Right renal cortex interstitium (tissue), 3 donors: ENCODE measurements at places on chromosomes 7 and 10. TPM values are rescaled to one million over a fixed set of nuclear protein-coding genes. Genes with fewer than 3 reads are reported as not detected.

DNA sequence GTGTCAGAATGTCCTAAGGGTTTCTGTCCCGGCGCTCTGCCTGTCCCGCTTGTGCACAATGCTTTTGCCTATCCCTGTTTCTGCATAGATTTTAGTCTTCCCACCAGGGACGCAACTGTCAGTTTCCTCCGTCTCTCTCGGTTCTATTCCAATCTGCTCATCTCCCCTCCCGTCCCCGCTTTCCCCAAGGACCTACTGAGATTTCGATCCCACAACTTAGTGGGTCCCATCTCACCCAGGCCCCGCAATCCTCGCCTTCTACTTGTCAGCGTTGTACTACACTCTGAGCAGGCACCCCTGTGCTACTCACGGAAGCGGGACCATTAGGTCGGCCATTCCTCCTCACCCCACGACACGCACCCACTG lies 519 bp upstream of the ZNF655 start:
- DNase-seq: no peak

DNA sequence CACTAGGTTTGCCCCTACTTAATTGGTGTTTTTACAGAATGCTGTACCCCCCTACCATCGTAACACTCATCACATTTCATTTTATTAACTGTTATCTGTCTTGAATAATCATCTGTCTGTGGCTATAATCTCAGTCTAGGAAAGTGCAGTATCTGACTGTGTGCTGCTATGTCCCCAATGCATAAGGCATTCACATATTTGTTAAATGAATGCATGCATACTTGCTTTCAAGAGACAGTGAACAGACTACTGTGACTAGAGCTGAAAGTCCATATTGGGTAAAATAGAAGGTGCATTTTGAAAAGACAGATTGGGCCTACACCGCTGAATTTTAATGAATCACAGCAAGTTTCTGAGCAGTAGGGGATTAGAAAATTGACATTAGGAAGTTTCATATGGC lies 112.3 kb downstream of the ARHGAP12 start:
- DNase-seq: no peak

DNA sequence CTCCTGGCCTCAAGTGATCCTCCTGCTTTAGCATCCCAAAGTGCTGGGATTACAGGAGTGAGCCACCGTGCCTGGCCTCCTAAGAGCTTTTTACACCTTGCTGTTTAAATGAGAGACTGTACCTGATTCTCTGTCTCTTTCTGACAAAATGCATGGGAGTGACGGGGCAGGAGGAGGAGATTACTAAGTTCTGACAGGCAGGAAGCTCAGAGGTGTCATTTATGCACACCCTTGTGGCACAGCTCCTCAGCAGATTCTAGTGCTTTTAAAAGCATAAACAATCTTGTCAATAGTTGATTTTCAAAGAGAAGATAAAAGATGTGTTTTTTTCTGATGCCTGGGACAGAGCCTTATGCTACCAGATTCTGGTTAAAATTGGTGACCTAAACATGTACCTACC lies 39.7 kb upstream of the STEAP4 start:
- DNase-seq: no peak

Gene ADAM8
- 1.6 TPM for polyA plus RNA-seq

Gene CALHM3
- polyA plus RNA-seq: not detected

Gene CHST3
- polyA plus RNA-seq: 18.0 TPM
